ENCODE measurements at places on chromosomes 1 and 21.

GRCh38 chr1:21823206-21823979 lies 11.3 kb downstream of the LDLRAD2 start:
- DNase-seq: no peak

- no peak for DNase-seq
These were observed 15.1 kb downstream of the PTPRU start for GRCh38 chr1:29251164-29252124.

DNA sequence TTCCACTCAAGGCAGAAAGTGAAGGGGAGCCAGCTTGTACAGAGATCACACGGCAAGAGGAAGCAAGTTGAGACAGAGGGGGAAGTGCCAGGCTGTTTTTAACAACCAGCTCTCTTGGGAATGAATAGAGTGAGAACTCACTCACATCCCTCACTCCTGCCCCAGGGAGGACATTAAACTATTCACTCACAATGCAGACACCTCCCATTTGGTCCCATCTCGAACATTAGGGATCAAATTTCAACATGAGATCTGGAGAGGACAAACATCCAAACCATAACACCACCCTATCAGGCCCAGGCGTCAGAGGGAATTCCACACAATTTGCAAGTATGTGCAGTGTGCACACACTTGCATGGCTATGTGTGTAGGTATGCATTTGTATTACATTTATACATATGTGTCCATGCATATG lies 62.7 kb downstream of the DMAP1 start:
- DNase-seq: no peak

- peak; percentile 47 for DNase-seq
These were observed 15.6 kb upstream of the KCNJ15 start for GRCh38 chr21:38241029-38241740.

- DNase-seq: no peak
These were observed 47.7 kb downstream of the TPR start for GRCh38 chr1:186327331-186327730.

All from HS-27A (cell line).